ENCODE measurements at places on chromosomes 5 and 9.
A peak's percentile ranks its signal among the peaks of the same experiment; 100 is the strongest.

GRCh38 chr5:170642776-170643436 lies 139.1 kb downstream of the KCNIP1 start:
- no peak for DNase-seq

GRCh38 chr5:154654486-154655371 lies 100.4 kb upstream of the LARP1 start:
- DNase-seq: no peak

GRCh38 chr5:151130922-151131891 lies 26.4 kb downstream of the ANXA6 start:
- no peak for DNase-seq

DNA sequence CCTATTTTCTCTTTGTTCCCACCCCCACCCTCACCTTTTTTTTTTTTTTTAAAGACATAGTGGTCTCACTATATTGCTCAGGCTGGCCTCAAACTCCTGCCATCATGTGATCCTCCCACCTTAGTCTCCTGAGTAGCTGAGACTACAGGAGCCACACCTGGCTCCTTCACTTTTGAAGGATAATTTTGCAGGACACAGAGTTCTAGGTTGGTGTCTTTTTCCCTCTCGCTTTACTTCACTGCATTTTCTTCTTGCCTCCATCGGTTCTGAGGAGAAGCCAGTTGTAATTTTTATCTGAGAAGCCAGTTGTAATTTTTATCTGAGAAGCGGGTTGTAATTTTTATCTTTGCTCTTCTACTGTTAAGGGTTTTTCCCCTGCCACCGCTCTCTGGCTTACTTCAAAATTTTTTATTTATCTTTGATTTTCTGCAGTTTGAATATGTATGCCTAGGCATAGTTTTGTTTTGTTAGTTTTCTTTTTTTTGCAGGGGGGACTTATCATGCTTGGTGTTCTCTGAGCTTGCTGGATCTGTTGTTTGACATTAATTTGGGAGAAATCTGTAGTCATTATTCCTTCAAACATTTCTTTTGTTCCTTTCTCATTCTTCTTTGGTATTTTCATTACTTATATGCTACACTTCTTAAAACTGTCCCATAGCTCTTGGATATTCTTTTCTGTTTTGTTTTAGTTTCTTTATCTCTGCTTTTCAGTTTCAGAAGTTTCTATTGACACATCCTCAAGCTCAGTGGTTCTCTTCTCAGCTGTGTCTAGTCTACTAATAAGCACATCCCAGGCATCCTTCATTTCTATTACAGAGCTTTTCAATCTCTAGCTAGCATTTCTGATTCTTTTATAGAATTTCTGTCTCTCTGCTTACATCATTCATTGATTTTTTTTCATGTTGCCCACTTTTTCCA lies 148.2 kb upstream of the CHD1 start:
- DNase-seq: no peak

DNA sequence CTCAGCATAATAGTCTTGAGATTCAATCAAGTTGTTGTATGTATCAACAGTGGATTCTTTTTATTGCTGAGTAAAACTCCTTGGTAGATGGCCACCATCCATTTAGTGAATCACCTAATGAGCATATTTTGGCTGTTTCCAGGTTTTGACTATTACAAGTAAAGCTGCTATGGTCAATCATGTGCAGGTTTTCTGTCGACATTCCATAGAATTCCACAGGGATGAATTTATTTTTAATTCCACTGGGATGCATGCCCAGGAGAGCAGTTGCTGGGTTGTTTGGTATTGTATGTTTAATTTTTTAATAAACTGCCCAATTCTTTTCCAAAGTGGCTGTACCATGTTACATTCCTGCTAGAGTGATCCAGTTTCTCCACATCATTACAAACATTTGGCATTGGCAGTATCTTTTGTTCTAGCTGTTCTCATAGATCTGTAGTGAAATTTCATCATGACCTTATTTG lies 10.5 kb upstream of the S1PR3 start:
- DNase-seq: no peak

DNA sequence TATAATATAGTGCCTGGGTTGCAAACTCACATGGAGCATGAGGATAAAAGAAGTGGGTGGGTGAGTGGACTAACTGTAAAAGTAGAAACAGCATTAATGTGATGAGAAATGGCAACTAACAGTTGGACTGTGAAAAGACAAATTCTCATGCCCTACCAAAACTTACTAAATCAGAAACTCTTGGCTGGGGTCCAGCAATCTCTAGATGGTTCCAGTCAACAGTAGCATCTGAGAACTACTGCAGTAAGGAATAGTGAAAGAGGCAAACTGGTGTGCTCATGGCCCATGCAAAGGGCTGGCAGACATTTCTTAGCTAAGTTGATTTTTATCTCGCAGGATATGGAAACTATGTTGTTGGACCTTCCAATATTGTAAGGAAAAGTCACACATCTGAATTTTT lies 150.3 kb downstream of the PIK3R1 start:
- no peak for DNase-seq

- no peak for DNase-seq
Measured at GRCh38 chr9:120474591-120475243, 105.2 kb downstream of the CDK5RAP2 start.

DNA sequence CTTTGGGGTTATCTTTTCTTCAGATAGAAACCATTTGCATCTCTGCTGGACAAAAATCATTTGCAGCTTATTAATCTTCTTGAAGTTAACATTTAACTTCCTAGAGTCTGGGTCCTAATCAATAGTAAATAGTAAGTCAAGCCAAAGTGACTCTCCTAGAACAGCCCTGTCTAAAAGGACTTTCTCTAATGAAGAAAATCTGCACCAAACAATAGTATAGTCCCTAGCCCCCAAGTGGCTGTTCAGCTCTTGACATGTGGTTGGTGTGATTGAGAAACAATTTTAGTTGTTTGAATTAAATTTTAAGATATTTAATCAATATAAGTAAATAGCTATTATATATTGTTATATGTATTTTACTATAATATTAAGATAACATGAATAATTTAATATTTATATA lies 64.6 kb upstream of the SHB start:
- no peak for DNase-seq

- no peak for DNase-seq
Measured at GRCh38 chr5:56055859-56056258, 61.1 kb upstream of the IL6ST start.

DNA sequence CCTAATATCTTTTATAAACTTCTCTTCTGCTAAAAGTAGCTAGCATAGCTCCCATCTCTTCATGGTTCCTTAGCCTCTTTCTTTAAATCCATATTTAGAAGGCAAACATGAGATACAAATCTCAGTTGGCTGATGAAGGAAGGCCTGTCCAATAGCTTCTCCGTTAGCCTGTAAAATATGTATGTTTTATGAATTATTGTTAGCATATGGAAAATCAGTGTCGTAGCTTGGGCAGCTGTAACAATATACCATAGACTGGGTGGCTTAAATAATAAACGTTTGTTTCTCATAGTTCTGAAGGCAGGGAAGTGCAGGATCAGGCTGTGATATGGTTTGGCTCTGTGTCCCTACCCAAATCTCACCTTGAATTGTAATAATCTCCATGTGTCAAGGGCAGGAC lies 63.8 kb downstream of the PBX3 start:
- DNase-seq: no peak

DNA sequence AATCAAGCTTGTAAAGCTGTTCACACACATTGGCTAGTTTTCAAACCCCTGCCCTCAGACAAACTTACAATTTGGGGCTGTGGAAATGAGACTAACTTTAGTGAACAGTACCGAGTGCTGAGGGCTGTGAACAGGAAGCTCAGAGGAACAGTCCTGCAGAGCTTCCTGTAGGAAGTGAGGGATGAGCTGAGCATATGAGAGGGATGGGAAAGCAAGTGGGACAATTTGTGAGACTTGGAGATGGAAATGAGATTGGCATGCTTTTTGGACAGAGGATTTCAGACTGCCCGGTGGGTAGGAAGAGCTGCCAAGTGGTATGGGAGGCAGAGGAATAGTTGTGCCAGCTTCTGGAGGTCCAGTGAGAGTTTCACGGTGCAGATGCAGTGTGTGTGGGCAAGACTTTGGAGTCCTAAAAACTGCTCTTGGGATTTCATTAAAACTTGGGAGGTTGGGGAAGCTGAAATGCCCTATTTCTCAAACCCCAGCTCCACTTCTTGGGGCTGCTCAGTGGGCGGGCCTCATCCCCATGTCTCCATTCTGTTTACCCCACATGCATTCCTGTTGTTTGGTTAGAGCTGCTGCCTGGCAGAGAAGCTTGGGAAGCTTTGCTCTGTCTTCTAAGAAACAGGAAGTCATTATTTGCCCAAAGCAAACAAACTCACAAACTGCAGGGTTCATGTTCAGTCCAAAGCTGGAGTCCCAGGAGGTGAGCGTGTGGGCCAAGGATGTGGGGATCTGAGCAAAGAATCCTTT lies 267.5 kb downstream of the ZSWIM6 start:
- no peak for DNase-seq

DNA sequence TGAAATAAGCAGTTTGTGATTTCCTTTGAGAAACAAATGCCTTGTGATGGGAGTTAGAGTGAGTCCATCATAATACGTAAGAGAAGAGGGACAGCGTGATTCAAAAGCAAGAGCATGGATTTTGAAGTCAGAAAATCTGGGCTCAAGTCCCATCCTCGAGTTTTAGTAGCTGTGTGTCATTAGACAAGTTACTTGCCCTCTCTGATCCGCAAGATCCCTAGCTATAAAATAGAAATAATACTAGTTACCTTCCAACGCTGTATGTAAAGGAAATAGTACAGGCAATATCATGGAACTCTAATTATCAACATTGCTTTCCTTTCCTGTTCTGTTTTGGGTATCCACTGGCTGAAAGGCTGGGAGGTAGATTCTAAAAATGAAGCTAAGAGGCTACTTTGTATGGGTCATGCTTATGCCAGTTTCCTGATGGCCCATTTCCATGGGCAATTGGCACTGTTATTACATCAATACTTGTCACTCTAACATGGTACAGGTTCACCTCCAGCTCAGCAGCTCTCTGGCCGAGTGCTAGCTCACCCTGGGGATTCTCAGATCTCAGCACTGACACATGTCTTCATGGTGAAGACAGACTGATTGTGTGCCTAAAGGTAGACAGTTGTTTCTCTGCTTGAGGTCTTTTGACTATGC lies 241.7 kb upstream of the KLF4 start:
- no peak for DNase-seq

GRCh38 chr9:109953813-109954497 lies 174.0 kb downstream of the PALM2AKAP2 start:
- DNase-seq: no peak

GRCh38 chr5:14004598-14005394 lies 60.3 kb upstream of the DNAH5 start:
- no peak for DNase-seq

GRCh38 chr9:120583958-120584369 lies 4.0 kb upstream of the CDK5RAP2 start:
- DNase-seq: peak; percentile 25

DNA sequence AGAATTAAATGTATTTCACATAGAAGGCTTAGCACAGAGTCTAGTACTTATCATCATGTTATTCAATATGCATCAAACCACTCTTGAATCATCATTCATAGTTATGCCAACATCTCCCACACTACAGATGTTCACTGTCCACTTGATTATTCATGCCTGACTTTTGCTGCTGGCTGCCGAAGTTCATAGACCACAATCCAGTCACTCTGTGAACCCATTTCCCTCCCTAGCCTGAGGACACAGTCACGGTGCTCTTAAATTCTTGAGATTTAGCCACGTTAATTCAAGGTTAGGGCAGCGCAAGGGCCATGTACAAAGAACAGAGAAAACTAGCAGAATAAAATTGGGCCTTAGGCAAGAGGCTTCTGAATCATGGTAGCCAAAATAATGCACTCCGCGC lies 32.4 kb downstream of the ABCA1 start:
- DNase-seq: no peak

GRCh38 chr5:112372543-112372942 lies 46.5 kb downstream of the EPB41L4A start:
- no peak for DNase-seq

DNA sequence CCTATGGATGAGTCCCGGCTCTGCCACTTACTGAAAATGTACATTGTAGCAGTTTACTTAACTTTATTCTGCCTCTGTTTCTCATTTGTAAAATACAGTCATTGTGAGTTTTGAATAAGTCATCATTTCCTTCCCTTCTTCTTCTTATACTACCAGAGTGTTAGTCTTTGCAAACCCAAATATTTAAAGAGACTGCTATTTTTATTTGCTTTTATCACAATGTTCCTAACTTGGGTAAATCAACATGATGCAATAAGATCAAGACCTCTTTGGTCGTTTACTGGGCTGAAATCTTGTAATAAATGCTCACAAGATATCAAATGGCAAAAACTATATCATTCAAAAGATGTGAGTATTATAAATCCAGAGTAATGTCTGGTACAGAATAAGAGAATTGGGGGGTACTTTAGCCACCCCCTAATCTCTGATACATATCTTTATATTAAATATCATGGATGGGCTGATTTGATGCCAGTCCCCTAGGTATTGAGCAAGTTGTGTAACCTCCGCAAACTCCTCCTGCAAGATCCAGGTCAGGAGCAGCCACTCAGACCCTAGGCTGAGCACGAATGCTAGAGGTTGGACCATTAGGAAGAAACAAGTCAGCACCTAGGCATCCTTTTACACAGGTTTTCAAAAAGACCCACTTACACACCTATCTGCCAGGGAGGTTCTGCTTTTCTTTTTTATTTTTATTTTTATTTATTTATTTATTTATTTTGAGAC lies 13.3 kb upstream of the GLDC start:
- DNase-seq: no peak

DNA sequence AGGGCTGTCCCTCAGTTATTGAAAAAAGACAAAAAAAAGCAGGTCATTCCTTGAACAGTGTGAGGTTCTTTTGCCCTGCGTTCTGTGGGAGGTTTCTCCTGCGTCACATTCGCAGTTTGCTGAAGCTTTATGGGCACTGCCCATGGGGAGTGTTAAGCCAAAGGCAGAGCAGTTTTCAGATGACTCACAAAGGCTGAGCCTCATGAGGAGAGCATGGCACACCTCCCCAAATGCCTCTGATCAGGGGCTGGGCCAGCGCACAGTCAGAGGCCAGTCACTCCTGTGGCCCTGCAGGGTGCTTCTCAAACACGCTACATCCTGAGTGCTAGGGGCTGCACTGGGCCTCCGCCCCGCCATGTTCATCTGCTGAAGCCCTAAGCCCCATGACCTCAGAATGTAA lies 38.4 kb downstream of the IRX1 start:
- DNase-seq: no peak

DNA sequence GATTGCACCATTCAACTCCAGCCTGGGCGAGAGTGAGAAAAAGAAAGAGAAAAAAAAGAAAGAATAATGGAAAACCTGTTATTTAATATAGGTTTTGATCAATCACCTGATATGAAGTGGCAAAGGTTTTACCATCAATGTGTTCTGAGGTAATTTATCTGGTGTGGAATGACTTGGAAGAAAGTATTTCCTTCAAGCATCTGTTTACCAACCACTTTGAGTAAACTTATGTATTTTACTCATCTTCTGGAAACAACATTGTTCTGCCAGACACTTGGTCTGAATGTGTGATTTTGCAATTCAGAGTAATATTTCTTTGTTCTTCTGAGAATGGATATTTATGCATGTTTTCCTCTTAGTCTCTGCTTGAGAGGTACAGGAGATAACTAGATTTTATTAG lies 24.3 kb downstream of the KIF2A start:
- DNase-seq: no peak

GRCh38 chr9:126614455-126615244 lies 922 bp downstream of the LMX1B start:
- no peak for DNase-seq

Data from CD4-positive, alpha-beta T cell treated with Interleukin-6 at 100 ng/mL for 8 hours (primary cell).